Cerebellum (tissue), 4 donors: ENCODE measurements at places on chromosomes 4 and X.

GRCh38 chrX:131054906-131055305 is 3.2 kb upstream of the ARHGAP36 start:
- no peak for DNase-seq

GRCh38 chrX:81957900-81958545 is 756.1 kb downstream of the SH3BGRL start:
- no peak for DNase-seq

GRCh38 chr4:76585272-76585671 is 150.2 kb downstream of the SHROOM3 start:
- no peak for DNase-seq

DNA sequence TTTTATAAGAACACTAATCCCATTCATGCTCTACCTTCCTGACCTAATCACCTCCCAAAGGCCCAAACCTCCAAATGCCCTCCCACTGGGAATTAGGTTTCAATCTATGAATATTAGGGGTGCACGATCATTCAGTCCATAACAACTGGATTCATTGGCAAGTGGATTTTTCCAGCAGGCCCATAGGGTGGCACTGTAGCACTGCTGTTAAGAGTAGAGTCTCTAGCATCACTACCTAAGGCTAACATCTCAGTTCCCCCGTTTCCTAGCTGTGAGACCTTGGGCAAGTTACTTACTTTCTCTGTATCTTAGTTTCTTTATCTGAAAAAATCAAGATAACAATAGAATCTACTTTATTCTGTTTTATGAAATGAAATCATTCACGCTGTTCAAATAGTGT is 315.8 kb downstream of the STIM2 start:
- no peak for DNase-seq

DNA sequence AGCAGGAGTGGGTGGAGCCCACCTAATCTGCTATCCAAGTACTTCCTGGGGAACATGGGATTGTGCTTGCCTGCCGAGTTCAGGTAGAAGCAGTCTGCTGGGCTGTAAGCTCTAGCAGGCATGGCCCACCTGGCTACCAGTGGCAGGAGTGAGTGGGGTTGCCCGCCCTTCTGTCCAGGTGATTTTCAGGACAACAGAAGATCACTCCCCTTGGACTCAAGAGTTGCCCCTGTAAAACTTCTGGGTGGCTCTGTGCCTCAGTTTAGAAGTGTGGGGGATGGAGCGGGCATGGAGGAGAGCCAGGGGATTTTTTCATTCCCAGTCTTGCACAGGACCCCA is 43.5 kb downstream of the NDST3 start:
- no peak for DNase-seq

- DNase-seq, result no peak
These were observed 14.3 kb downstream of the FAM9C start for GRCh38 chrX:13029887-13030771.

DNA sequence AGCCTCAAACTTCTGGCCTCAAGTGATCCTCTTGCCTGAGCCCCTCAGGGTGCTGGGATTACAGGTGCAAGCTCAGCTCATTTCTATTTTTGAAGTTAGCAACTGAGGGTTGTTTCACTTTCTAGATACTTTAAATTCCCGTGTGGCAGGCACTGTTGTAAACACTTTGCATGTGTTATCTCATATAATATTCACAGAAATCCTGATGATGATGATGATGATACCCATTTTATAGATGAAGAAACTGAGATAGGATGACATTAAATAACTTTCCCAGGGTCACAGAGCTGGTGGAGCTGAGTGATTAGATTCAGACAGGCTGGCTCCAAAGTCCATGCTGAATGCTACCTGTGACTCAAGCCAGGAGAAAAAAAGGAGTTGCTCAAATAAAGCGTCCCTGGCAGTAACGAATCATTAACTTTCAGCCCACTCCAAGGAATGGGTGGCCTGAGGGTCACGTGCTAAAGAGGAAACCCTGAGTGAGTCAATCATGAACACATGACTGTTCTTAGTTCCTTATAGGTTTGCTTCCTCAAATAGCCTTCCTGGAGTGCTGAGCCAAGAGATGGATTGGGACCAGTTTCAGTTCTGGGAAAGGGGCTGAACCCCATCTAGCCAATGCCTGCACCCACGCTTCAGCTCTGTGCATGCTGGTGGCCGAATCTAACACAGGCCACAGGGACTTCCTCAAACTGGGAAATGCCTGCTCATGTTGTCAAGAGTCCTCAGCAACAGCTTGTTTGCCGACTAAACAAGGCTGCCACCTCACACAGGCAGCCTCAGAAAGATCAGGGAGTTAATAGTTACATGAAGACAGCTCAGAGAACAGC is 52.8 kb downstream of the RBM47 start:
- DNase-seq, result no peak

DNA sequence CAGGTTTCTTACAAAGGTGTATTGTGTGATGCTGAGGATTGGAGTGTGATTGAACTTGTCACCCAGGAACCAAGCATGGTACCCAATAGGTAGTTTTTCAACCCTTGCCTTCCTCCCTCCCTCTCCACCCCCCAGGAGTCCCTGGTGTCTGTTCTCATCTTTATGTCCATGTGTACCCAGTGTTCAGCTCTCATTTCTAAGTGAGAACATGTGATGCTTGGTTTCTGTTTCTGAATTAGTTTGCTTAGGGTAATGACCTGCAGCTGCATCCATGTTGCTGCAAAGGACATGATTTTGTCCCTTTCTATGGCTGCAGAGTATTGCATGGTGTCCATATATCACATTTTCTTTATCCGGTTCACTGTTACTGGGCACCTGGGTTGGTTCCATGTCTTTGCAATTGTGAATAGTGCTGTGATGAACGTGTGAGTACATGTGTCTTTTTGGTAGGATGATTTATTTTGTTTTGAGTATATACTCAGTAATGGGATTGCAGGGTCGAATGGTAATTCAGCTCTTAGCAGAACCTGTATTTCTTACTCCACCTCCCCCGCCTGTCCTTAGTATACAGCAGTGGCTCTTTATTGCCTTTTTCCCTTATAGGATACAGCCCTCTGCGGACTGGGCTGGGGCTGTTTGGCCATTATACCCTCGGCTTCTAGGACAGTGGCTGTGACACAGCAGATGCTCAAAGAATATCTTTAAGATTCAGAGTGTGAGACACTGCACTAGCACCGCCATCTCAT is 145.4 kb downstream of the PTTG2 start:
- DNase-seq, result no peak

GRCh38 chrX:120614816-120615215 is 10.9 kb downstream of the MCTS1 start:
- no peak for DNase-seq
